ENCODE measurements at places on chromosomes 4 and X.

DNA sequence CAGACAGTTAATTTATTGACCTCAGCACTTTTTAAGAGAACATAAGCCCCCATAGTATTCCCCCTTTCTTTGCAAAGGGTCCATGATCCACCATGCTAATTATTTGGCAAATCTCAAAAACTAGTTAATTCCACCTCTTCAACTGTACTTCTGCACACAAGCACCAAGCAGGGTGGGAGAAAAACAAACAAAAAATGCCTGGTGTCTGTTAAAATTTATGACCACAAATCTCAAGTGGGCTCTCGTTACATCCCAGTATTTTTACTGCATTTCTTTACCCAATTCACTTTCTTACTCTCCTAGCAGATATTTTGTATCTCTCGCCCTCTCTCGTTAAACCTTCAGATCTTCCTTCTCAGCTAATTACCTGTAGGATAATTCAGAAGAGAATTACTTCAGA, 6.1 kb downstream of the ARSJ start:
- no peak for DNase-seq

DNA sequence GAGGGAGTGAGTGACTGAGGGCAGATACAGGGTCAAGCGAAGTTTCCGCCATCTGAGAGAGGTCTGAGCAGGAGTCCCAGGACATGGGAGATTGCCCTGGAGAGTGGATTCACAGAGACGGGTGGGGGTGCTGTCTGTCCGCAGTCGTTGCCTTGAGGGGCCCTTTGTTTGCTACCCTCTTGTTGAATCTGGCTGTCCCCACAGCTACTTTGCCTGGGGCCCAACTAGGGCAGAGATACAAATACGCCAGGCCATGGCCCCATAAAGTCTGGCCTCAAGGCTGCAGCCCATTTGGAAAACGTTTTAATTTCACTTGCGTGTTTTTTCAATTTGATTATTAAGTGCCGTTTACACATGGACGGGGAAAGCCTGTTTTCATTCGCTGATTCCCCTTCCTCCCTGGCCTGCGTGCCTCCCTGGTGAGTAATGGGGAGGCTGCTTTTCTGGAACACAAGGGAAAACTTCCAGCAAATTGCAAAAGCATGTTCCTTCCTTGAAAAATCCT, 134.4 kb downstream of the SMIM20 start:
- DNase-seq: peak; percentile 61

DNA sequence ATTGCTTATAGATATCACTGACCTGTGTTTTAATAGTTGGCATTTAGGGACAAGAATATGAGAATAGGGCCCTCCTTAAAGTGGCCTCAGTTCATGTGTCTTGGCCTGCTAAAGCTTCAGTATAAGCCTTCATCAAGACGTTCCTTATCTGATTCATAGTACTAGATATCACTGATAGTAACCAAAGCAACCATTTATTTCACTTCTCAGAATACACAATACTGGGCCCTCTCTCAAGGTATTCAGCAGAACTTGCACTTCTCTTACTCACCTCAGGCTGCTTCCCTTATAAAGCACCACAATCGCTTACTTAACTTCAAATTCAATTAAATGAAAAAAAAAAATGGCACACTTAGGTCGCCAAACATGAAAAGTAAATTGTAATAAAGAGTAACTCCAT, 259.4 kb upstream of the PCDH7 start:
- DNase-seq: no peak

- no peak for DNase-seq
Observed at GRCh38 chr4:7593646-7594412, 159.1 kb upstream of the PSAPL1 start.

DNA sequence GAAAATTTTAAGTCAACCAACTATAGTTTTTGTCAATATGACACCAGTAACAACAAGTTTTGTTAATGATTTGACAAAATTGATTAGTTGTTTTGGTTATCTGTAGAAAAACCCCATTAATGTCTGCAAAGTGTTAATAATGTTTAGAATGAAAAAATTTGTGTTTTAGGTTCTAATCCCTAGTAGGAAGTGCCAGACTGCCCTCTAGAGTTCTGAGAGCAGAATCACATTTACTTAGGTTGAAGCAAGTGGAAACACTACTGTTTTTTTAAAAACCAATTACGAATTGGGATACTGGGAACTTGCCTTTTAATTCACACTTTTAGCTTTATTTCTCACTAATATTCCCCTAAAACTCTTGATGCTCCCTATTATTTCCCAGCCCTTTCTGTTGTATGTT, 101.1 kb upstream of the CYLC1 start:
- DNase-seq: peak; percentile 0

- peak; percentile 83 for DNase-seq
Observed at GRCh38 chrX:39953879-39954278, 143.9 kb downstream of the BCOR start.

- DNase-seq: peak; percentile 2
Observed at GRCh38 chrX:37796805-37797204, 16.9 kb downstream of the CYBB start.

DNA sequence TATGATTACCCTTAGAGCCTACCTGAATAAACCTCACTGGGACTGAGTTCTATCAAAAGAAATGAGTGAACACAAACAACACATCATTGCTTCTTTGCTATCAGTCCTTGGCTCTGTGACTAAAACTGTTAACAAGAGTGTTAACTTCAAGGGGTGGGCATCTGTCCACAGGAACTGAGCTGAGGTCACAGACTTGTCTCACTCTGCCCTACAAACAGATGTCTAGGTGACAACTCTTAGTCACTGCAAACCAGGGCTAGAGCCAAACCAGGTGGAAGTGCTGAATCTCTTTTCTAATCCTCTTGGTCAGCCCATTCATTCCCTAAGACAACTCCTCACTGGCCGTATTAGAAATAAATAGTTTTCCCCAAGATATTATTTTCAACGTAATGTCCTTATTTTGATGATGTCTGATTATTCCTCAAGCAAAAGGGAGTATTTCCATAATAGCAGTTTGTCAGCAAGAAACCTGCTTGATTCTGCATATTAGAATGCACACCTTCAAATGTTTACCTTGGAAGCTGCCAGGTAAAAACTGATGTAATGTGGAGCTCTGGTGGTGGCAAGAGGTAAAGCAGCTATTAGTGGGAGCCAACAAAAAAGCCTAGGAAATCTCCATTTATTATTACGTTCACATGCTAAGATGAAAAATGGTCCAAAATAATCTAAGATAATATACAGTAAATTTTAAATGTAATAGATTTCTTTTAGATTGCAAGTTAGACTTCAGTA, 4.0 kb downstream of the COL25A1 start:
- peak; percentile 27 for DNase-seq

DNA sequence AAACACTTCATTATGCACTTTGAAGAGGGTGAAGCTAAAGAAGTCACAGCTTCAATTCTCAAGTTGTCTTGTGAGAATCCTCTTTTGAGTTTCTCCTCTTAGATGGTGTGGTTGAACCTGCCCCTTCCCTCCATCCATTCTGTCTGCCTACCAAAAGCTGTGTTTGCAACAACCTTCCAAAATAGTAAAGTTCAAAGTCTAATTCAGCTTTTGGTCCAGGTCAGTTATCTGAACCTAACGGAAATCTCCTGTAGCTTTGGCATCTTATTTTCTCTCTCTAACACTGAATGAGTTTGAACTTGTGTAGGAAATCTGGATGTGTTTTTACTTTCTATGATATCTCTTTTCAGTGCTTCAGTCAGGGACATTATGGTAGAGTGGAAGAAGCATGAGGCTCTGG, 201.7 kb upstream of the AR start:
- DNase-seq: no peak

- DNase-seq: peak; percentile 54
Observed at GRCh38 chr4:23368081-23368697, 521.7 kb downstream of the PPARGC1A start.

GRCh38 chrX:104488811-104489210, 77.2 kb upstream of the IL1RAPL2 start:
- peak; percentile 24 for DNase-seq

DNA sequence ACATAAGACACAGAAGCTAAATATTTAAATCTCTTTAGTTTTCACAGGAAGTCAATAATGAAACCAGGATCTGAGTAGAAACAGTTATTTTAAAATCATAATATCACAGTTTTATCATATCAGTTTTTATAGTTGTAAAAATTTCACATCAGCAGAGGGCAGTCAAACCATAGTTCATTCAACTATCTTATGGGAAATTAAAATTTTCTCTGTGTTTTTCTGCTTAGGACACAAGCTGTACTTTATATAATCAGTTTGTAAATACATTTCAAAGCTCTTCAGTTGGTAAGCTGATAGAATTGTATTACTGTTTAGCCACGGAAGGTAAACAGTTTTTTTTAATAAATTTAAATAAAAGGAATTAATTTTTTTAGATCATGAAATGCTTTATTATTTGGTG, 204.8 kb upstream of the NUDT6 start:
- peak; percentile 19 for DNase-seq

DNA sequence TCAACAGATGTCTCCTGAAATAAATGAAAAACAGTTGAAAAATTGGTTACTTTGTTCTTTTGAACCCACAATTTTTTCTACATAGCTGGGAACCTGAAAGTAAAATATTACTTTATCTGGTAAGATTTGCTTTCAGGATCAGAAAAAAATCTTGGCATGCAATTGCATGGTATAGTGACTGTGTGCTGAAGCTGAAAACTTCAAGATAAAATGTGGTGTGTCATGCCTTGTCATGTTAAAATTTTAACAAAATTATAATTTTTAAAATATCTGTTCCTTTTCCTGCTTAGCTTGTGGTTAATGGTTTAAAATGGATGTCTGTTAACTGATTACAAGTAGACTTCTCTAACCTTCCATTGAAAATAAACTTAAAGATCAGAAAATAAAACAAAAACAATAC, 904.8 kb downstream of the PDHA2 start:
- DNase-seq: no peak

- peak; percentile 49 for DNase-seq
Observed at GRCh38 chr4:22410645-22411247, 105.1 kb downstream of the ADGRA3 start.

DNA sequence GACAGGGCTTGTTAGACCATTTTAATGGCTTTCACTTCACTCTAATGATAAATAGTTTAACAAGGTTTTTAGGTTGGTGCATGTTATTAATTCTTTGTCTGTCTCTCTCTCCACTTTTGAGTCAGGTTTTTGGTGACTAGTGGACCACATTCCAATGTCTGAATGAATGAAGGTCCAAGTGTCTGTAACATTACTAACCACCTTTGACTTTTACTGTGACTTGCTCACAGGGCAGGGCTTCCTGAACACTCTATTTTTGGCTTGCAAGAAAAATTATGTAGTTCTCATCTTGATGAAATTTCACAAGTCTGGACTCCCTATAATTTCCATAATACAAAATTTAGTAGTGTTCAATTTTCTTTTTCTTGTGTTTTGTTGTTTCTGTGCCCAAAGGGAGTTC, 78.9 kb upstream of the BMPR1B start:
- DNase-seq: no peak

- DNase-seq: no peak
Observed at GRCh38 chr4:142683997-142684396, 162.1 kb downstream of the INPP4B start.

- DNase-seq: no peak
Observed at GRCh38 chrX:153371256-153371655, 29.9 kb downstream of the PNMA6E start.

GRCh38 chrX:101229170-101229569, 9.6 kb downstream of the DRP2 start:
- peak; percentile 2 for DNase-seq

DNA sequence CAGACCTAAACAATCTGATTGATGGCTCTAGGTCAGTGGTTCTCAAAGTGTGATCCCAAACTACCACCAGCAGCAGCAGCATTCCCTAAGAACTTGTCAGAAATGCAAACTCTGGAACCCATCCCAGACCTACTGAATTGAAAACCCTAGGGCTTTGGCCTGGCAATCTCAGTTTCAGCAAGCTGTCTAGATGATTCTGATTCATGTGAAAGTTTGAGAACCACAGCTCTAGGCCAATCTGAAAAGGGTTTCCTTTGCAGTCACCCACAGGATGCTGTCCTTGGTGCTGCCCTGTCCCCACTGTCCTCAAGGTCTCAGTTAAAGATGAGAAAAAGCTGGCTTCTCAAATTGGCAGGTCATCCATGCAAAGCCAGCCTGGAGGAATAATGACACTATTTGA, 34.8 kb downstream of the SMPX start:
- DNase-seq: no peak

DNA sequence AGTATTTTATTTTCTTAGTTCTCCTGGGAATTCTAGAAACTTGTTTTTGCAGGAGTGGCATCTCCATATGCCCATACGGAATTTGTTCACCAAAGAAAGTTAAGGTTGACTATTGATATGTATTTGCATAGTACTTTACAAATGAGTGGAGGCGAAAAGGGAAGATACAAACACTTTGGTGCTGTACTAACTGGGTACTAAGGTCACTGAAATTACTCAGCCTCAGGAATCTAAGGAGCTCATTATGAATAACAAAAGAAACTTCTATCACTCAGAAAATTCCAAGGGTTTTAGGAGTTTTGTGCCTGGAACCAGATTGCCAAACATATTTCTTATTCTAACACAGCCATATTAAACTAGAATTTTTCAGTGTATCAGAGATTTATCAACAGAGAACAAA, 27.4 kb upstream of the TMPRSS11B start:
- peak; percentile 59 for DNase-seq

DNA sequence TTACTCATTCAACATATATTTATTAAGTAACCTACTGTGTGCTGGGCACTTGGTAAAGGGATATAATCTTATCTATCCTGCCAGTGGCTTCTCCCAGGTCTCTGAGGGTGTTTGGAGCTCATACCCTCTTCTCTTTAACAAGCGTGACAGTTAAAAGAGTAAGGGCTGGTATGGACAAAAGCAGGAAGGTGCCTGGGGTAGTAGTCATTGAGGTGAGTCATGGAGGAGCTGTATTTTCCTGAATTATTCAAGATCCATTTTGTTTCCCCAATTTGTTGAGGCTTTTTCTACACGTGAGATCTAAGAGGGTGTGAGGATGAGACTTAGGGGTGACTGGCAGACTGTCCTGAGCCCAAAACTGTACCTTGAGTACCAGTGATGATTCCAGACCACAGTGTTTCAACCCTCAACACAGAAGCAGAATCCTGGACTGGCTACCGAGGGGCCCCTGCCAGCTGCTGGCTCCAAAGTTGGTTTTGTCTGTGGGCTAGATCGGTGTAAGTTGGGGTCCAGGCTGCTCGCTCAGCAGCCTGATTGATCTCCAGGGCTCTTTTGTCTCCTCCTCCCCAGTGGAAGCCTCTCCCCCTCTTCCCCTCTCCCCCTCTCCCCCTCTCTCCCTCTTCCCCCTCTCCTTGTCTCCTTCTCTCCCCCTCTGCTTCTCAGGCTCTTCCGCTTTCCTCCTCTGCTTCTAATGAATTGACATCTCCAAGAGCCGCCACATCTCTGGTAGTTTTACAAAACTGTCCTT, at the start of gene DRP2:
Gene DRP2 (plus strand): TSS at position 671 of the 748 bp plus-strand sequence. CDS start 11,862 bp downstream, outside the sequence.
- peak; percentile 0 for DNase-seq

DNA sequence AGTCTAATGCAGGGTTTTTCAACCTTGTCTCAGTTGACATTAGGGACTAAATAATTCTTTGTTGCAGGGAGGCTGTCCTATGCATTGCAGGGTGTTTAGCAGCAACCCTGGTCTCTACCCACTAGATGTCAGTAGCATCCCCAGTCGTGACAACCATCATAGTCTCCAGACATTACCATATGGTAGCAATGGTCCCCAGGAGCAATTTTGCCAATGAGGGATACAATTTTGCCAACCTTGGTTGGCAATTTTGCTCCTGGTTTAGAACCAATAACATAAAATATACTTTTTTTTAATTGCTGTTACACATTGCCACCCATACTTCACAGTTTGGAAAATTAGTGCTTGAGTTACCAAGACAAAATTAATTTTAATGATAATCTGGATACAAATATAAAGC, 6.0 kb downstream of the EREG start:
- DNase-seq: peak; percentile 60

- DNase-seq: peak; percentile 37
Observed at GRCh38 chr4:107094332-107094731, 58.2 kb upstream of the DKK2 start.

- DNase-seq: peak; percentile 88
Observed at GRCh38 chr4:124092541-124092984, 620.0 kb downstream of the ANKRD50 start.

All from renal cortical epithelial cell (primary cell).